ENCODE measurements at places on chromosomes 5 and 9.

DNA sequence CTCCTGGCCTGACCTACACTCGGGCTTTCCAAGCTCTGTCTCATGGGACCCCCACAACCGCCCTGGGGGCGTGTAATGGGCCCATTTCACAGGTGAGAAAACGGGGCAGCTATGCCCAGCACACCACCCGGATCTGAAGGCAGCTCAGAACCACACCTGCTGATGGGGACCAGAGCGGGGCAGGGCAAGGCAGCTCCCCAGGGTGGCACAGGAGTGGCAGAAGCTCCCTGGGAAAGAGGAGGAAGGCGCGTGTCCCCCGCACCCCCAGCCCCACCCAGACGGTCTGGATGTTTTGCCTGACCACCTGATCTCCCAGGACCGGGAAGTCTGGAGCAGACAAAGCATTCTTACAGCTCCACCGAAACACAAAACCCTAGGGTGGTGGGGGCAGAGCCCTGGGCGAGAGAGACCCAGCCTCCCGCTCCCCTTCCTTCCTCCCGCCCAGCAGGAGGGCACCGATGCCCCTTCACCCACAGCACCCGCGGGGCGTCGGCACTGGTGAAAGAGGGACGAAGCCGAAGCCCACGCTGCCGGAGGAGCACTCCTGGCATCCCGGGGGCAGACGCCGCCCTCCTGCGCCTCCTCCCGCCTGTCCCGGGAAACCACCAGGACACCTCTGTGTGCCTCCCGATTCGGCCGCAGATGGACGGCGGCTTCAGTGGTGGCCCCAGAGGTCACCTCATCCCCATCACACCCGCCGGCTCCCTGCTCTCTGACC lies 14.5 kb downstream of the NOTCH1 start:
- no peak for DNase-seq

- DNase-seq = no peak
Observed at GRCh38 chr5:60577116-60577515, 122.8 kb downstream of the DEPDC1B start.

DNA sequence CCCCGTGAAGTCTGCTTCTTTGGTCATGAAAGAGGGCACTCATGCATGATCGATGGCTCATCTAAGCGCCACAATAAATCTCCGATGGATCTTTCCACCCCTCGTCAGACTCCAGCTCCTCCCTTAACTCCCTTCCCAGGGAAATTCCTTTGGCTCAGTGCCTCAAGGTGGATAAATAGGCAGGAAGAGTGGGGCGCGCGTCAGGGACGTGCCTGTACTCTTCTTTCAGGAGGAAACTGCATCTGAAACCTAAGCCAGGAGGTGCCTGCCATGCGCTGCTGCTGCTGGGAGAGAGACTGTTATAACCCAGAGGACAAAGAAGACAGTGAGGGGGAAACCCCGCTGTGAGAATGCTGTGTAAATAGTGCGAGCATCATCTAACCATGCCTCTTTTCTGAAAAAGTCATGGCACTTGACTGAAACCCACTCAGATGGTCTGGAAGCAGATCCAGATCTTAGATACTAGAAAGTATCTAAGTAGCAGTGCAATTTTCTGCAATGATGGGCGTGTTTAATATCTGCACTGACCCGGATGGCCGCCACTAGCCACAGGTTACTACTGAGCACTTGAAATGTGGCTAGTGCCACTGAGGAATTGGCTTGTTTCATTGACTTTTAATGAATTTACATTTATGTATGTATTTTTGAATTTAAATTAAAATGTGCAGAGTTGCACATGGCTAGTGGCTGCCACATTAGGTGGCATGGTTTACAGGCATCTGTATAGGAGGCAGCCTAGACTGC lies 120.3 kb upstream of the BASP1 start:
- no peak for DNase-seq

DNA sequence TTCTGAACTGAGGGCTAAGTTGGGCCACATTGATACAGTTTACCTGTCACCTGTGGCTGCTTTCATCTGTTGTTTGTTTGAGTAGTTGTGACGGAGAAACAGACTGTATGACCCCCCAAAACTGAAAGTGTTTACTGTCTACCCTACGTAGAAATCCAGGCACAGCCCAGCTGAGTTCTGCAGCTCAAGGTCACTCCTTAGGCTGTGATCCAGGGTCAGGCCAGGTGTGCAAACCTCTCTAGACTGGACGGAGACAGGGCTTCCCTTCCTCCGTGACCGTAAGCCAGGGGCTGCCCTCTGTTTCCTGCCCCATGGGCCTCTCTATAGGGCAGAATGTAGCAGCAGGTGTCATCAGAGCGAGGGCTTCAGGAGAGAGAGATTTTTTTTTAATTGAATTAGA lies 207.9 kb upstream of the OTULINL start:
- no peak for DNase-seq

DNA sequence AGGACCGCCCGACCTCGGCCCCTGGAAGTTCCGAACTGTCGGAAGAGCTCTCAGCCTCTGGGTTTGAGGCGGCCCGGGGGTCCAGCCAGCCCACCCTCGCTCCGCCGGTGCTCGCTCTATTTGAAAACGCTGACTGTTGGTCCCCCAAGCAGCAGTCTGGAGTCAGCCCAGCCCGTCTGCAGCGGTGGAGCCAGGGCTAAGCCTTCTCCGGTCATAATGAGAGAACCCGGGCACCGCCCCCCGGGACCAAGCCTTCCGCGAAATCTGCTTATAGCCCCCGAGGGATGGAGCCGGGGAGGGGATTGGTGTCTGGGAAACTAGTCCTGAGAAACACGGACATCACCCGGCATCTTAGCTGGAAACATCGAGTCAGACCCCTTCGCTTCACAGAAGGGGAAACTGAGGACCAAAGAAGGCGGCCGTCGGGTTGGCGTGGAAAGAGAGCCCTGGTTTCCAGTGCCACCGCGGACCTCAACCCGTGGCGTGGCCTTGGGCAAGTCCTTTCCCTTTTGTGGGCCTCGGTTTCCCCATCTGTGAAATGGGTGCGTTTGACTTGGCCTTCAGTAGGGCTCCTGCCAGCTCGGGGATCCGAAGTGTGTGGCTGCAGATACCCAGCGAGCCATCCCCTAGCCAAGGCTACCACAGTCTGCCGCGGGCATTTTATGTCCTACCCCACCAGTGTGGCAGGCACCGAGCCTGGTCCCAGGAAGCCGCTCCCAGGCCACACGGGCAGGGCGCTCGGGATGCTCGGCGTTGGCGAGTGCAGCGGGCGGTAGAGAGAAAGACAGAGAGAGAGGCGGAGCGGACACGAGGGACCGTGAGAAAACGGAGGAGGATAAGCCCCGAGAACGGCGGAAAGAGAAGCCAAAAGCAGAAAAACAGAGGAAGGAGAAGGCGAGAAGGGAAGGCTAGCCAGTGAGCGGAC lies 857 bp downstream of the ADAM19 start:
- no peak for DNase-seq

GRCh38 chr5:39506211-39506610 lies 81.4 kb upstream of the DAB2 start:
- DNase-seq = no peak

- no peak for DNase-seq
Observed at GRCh38 chr5:103178167-103178566, 58.1 kb downstream of the PPIP5K2 start.

- DNase-seq = no peak
Observed at GRCh38 chr5:179452356-179453230, 97.8 kb upstream of the RUFY1 start.

DNA sequence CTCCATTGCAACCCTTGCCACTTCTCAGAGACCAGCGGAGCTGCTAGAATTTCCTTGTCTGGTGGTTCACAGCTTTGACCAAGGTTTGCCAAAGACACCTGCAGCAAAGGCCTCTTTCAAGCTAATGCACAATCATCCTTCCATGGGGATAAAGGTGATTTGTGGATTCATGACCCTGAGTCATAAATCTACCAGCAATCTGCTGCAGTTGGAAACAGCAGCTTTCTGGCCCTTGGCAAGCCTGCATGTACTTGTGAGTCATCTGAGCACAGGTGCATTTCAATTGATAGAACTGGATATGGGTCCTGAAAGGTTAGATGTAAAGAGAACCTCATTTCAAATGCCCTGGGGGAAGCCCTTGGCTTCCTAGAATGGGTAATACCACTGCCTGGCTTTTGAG lies 21.6 kb upstream of the TCF7 start:
- no peak for DNase-seq

DNA sequence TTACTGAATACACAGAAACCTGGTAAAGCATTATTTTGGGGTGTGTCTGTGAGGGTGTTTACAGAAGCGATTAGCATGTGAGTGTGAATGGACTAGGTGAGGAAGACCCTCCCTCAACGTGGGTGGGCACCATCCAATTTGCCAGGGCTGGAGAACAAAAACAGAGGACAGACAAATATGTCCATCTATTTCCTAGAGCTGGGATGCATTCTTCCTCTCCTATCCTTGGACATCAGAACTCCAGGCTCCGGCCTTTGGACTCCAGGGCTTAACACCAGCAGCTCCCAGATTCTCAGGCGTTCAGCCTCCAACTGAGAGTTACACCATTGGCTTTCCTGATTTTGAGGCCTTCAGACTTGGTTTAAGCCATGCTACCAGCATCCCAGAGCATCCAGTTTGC lies 65.8 kb upstream of the CHD1 start:
- DNase-seq = no peak

DNA sequence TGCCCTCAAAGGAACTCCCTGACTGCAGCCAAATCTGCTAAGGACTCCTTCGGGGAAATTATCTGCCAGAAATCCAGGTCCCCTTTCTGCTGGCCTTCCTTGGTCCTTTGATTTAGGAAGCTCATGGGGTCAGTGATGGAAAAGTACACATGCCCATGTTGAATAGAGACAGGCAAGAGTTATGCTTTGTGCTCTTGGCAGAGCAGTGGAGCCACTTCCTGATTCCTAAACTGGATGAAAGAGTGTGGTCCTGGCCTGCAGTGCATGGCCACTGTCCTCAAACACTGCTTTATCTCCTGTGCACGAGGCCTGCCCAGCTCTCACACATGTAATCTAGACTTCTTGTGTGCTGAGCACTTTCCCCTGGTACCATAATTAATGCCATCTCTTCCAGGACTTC lies 2.0 kb upstream of the EBF1 start:
- DNase-seq = no peak

- peak; percentile 67 for DNase-seq
Observed at GRCh38 chr9:36486933-36487481, 85.7 kb upstream of the MELK start.

GRCh38 chr9:94952565-94953373 lies 226.3 kb downstream of the AOPEP start:
- DNase-seq = no peak

DNA sequence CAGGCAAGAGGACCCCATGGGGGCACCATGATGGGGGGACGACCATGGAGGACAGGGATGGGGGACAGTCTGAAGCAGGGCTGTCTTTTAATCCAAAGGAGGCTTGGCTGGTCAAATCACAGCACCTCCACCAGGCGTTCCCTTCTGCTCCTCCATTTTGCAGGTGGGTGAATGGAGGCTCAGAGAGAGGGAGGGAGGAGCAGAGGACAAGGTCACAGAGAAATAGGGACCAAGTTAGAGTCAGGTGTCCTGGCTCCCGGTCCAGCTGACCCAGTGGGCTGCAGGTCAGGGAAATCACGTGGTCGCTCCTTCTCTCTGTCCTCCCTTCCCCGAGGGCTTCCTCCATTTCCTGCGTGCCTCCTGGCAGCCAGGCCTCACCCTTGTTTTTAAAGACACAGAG lies 156.4 kb upstream of the SMIM23 start:
- DNase-seq = no peak

DNA sequence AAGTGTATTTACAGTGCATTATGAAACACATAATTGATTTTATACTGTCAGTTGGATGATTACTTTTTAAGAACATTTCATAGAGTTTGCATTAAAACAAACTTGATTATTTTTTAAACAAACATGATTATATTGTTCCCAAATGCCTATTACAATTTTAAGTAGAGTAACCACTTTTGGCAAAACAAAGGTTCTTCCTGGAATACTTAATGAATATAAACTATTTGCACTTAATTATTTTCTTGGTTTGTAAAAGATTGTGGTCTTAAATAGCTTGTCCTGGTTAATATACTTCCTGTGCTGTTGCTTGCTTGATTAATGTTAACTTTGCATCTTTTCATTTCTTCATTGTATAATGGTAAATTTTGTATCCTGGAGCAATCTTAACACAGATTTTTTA lies 180.0 kb downstream of the CDH12 start:
- no peak for DNase-seq

GRCh38 chr9:1354086-1354485 lies 303.9 kb downstream of the DMRT2 start:
- no peak for DNase-seq

- DNase-seq = no peak
Observed at GRCh38 chr9:72734631-72735030, 213.2 kb downstream of the TMC1 start.

- no peak for DNase-seq
Observed at GRCh38 chr5:157816682-157817386, 42.1 kb downstream of the CLINT1 start.

DNA sequence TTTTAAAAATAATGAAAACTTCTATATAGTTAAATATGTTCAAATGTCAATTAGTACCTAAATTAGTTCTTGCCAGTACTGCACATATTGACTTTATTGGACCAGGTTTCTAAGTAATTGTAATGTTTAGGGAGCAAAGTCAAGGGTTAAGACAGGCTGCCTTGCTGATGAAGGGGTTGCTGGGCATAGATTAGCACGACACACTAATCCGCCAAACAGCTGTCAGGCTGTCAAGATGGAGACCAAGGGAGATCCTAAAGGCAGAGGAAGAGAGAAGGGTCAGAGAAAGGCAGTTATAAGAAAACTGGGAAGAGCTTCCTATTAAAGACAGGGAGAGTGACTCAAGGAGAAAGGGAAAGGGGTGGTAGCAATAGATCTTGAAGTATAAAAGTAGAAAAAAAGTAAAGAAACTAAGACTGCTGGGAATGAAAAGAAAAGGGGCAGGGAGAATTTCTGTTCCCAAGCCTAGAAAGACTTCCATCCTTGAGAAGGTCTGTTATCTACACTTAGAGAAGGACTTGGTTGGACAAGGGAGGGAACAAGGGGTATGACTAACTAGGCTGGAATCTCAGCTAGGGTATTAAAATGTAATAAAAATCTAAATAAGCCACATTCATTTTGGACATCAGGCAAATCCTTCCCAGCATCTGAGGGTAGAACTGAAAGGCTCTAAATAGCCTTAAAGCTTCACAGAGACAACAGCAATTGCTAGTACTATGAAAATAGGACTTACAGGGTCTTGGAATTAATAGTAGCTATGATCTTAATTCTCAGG lies 188.7 kb downstream of the FBXL17 start:
- DNase-seq = no peak

- DNase-seq = peak; percentile 36
Observed at GRCh38 chr5:55176176-55176818, 3.3 kb upstream of the CDC20B start.
